ENCODE measurements at places on chromosomes 1 and 21.

GRCh38 chr1:71650119-71650518, 569.3 kb upstream of the ZRANB2 start:
- DNase-seq, result no peak

- no peak for DNase-seq
Measured at GRCh38 chr1:193542690-193543089, 356.3 kb upstream of the B3GALT2 start.

DNA sequence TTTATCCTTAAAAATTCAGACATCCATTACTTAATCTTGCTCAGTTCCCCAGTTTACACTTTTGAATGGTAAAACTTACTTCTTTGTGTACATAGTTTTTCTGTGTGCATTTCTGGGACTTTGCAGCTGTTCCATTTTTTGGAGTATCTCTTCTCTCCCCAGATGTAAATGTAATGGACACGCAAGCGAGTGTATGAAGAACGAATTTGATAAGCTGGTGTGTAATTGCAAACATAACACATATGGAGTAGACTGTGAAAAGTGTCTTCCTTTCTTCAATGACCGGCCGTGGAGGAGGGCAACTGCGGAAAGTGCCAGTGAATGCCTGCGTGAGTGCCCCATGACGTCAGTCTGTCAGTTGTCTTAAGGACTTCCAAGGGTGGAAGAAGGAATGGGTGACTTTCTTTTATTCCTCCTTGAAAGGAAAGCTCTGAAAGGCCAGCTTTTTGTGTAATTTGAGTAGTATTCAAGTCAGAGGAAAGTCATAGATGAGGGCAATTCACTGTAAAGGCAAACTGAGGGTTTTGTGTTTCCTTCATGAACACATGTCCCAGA, 75.7 kb upstream of the LAMC2 start:
- DNase-seq, result no peak

DNA sequence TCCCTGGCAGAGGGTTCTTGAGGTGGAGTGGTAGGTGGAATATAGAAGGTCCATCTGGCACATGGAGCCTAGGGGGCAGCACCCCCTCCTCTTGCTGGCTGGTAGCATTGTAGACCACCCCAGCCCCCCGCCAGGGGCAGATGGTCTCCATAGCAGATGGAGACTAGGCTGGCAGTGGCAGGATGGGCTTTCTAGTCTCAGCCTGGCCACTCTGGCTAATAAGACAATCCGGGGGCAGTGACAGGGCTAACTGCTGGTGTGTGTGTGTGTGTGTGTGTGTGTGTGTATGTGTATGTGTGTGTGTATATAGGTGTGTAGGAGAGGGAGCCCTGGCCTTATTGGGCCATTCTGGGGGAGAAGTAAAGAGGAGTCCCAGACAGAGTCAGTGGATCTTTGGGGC, 16.1 kb downstream of the UTP11 start:
- peak; percentile 96 for DNase-seq

GRCh38 chr1:11013160-11013531, 692 bp downstream of the TARDBP start:
- DNase-seq, result no peak

DNA sequence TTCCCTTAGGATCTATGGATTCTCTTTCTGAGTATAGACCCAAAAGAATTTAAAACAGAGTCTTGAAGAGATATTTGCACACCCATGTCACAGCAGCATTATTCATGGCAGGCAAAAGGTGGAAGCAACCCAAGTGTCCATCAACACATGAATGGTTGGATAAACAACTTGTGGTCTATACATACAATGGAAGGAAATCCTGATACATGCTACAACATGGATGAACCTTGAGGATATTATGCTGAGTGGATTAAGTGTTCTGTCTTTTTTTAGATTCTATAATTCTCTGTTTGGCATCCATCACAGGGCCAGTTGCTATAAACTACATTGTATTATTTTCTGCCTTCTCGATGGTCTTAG, 39.8 kb downstream of the PTPN14 start:
- no peak for DNase-seq

DNA sequence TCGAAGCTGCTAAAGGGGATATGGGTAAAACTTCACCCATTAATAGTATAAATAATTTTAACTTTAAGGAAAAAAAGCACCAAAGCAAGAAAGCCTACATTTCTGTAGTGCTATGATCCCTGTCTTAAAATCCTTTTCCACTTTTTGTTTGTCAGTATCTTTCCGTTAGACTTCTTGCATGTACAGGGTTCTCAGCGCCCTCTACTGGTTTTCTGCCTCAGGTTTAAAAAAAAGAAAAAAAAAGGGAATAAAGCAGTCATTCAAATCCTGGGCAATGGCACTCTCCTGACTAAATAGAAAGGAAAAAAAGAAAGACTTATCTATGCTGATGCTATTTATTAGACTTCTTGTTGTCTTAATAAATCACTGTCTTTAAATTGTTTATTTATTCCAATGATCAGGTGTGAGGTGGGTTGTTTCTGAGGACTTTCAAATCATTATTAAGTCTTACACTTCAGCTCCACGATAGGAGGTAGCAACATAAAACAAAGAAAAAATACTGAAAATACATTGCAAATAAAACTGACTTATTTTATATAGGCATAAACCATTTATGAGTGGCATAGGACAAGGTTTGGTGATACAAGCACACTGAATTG, 475.4 kb upstream of the NR5A2 start:
- DNase-seq, result peak; percentile 53

DNA sequence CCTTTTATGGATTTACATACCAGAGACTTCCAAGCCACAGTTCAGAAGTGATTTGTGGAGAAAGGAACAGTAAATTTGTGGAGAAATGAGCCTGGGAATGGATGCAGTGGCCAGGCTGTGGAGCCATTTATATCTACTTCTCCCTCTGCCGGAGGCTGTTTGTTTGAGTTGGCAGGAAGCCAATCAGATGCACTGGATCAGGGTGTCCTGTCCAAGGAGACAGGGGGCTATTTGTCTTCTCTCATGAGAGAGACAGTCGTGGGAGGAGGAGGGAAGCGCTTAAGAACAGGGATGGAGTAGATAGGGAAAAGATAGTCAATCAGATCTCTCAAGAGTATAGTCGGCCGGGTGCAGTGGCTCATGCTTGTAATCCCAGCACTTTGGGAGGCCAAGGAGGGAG, 2.8 kb upstream of the HAPLN2 start:
- DNase-seq, result peak; percentile 53

- no peak for DNase-seq
Measured at GRCh38 chr1:220655509-220655908, 34.7 kb upstream of the C1orf115 start.

DNA sequence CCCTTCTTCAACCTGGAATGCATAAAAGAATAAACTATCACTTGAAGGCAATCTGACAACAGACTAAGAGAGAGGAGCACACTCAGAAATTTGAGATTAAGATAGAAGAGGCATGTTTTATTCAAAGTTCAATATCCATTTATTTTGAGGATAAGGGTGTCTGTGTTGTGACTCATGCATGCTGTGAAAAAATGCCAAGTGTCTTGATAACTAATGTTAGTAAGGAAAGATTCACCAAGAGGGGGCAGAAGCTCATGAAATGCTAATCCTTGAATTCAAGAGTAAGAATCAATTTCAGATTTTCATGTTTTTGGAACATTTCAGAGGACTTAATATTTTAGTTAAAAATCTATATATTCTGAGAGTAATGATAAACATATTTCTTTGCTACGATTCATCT, 94.0 kb downstream of the IFI44 start:
- no peak for DNase-seq

DNA sequence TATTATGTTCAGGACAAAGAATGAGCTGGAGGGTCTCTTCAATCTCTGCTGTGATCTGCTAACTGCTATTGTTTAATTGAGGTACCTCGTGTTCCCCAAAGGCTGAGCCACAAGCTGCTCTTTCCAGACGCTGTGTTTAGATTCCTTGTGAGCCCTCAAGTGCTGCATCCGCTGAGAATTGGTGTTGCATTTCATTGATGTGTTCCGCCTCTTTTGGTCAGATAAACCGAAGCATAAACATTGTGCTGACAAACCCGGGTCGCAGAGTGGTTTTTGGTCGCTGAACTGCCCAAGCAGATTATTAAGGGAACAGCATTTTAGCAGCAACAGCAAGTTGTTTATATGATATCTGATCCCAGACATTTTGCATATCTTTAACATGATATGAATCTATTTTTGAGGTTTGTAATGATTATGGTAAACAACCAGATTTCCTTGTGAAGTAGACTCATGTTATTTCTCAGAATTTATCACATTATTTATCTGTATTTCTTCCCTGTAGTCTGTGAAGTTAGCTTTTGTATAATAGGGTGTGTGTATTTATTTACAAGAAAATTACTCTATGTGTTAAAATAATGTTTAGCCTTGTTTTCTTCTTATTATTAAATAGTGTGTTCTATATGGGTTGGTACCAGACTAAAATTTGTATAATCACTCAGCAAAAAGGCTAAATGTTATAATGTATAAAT, 217.2 kb upstream of the C1orf105 start:
- DNase-seq, result peak; percentile 46

DNA sequence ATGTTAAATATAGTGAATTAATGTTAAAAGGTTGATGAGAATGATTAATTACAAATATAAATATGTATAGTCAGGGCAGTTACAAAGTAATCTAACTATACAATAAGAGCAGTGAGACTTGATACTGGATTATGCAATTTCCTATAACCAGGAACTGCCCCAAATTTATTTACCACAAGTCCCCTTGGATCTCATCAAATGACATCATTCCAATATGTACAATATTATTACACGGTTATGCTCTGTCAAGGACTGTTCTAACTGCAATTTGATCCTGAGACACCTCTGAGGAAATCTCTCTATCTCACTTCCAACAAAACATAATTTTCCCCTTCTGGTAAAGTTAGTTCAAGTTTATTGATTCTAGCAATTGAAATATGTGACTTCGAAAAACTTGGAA, 917.6 kb downstream of the NCAM2 start:
- DNase-seq, result no peak

- DNase-seq, result no peak
Measured at GRCh38 chr1:163271535-163271934, 50.2 kb upstream of the NUF2 start.

DNA sequence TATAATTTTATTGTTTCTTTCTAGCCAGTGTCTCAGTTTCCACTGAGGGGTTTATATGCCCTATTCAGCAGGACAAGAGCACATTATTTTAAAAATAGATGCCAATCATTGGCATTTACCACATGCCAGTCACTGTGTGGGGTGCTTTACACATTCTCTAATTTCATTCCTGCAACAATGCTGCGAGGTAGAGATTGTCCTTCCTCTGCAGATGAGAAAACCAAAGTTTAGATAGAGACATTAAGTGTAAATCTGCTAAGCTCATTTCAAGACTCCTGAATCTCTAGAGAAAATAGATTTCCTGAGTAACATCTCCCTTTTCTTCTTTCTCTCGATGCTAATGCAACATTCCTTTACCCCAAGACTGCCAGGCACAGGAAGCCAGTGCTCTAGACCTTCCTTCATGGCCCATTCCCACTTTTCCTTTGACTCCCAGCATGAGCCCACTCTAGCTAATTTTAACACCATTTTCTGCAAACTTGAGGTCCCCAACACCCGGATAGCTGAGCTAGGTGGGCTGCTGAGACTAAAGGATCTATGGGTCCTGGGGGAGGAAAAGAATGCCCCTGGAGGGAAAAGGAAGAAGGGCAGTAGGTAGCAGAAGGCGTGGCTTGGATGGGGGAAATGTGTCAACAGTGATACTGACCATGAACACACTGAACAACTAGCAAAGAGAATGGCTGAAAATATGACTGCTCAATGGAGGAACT, 50.0 kb downstream of the SH3GLB1 start:
- no peak for DNase-seq

DNA sequence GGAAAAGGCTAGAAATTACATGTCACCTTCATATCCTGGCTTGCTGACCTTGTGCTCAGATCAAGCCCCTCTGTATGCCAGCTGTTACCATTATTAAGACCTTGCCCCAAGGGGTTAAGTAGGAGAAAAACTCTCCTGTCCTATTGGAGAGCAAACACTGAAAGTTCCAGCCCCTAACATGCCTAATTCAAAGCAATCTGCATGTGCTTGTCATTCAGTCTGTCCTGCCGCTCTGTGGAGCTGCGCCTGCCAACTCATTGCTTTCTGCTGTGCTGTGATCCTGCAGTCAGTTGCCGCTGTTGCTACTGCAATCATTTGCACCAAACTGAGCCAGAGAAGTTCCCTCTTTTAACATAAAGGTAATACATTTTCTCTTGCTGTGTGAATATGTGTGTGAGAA, 113.4 kb downstream of the DISP1 start:
- peak; percentile 57 for DNase-seq

DNA sequence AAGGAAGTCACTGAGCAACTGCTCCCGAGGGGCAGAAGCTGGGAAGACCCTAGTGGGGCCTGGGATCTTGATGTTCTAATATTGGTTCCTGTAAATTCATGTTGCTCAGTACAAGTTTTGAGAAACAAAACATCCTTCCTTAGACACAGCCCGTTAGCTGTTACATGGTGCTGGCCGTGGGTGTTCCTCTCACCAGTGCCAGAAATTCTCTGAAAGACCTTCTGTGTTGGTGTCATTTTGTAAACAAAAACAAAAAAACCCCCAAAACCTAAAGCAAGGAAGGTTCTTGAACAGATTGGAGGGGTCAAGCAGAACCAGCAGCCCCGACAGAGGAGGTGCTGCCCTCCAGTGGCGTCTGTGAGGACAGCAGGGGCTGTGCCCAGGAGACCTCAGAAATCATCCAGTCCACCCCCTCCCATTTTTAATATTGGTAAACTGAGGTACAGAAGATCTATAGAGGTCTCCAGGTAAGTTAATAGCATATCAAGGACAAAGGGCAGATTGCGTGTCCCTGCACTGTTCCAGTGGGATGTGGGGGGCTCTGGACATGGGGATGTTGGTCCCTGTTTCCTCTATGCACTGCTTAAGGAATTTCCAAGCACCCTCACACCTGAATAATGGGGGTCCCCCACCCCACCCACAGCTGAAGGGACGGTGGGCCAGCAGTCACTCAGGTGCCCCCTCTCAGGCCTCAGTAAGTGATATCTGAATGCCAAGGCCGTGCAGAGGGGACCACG, 38.2 kb downstream of the SLC2A7 start:
- DNase-seq, result no peak

DNA sequence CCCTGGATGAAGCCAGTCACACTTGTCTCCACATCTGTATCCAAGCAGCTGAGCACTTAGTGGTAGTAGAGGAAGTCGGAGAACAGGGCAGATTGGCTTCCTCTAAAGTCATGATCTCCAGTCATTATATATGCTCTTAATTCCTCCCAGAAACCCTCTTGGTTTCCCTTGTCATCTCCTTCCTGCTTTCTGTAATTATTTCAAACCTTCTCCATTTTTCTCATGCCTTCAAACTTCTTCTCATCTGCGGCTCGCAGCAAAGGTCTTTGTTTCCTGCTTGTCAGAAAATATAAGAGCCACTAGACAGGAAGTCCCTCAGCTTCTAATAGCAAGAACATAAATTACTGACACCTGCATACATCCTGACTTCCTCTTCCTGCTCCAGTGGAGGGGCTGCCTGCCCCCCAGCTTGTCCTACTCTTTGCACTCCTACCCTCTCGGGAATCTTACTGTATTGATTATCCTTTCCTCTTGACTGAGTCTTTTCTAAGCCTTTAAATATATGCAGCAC, 124.6 kb upstream of the NGF start:
- DNase-seq, result no peak

- DNase-seq, result no peak
Measured at GRCh38 chr1:23736437-23737134, 6.7 kb upstream of the ELOA start.
